ENCODE measurements at places on chromosomes 11 and 22. TPM values are rescaled to one million over a fixed set of nuclear protein-coding genes. Genes with fewer than 3 reads are reported as not detected.

GRCh38 chr22:27310966-27311697 is 490.4 kb downstream of the MN1 start:
- no peak overlapping the region for H3K4me3 ChIP-seq
- H3K27ac ChIP-seq: no peak overlapping the region
- H3K27me3 ChIP-seq: no peaks in the 10 kb centered on the region

DNA sequence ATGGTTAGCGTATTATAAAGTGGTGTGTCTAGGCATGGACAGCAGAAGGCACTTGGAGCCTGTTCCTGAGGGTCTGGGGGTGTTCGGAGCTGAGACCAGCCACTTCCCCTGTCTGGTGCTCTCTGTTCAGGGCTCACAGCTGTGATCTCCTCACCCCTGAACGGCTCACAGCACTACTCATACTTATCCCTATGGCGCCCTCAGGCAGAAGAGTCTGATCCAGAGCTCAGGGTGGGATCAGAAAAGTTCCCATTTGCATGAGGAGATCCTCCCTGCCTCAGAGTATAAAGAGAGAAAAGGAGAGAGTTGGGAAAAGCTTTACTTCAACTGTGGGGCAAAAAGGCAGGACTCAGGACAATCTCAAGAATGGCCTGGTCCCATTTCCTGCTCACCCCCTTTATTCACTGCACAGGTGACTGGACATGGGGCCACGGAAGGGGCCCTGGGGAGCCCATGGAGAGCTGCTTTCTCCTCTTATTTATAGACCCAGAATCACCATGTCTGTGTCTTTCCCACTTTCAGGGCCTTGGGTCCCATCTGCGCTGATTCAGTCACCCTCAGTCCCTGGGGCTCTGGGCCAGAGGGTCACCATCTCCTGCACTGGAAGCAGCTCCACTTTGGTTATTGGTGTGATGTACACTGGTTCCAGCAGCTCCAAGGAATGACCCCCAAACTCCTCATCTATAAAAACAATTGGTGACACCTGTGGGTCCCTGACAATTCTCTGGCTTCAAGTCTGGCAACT is 97.0 kb upstream of the TOP3B start:
- no peak overlapping the region for H3K4me3 ChIP-seq
- DNase-seq: no peak
- H3K27ac ChIP-seq: no peak overlapping the region
- no peaks in the 10 kb centered on the region for H3K4me1 ChIP-seq
- peaks cover 4% of the 10 kb centered on the region for H3K27me3 ChIP-seq
- no peaks in the 10 kb centered on the region for H3K36me3 ChIP-seq

DNA sequence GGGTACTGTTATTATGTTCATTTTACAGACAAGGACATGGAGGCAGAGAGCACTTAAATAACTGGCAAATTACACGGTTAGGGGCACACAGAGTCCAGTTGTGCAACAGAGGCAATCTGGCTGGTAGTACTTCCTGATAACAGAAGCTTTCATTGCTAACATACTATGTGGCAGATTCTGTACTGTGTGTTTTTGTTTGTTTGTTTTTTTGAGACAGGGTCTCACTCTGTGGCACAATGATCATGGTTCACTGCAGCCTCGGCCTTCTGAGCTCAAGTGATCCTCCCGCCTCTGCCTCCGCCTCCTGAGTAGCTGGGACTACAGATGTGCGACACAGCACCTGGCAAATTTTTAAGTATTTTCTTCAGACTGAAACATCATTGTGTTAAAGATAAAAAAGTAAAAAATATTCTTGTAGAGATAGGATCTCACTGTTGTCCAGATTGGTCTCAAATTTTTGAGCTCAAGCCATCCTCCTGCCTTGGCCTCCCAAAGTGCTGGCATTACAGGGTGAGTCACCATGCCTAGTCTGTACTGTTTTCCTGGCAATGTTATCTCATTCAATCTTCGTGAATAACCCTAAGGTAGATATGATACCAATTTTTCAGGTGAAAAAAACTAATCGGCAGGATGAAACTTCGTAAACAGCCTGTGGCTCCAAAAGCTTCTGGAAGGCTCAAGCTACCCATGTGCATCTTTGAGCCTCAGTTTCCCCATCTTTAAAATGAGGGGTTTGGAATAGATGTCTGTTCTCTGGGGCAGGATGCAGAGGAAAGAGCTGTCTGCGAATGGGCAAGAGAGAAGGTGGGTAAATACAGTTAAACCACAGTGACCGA is 921 bp upstream of the NUCB2 start:
- DNase-seq: no peak
- no peaks in the 10 kb centered on the region for H3K36me3 ChIP-seq
- peak overlapping the region; percentile 98 for H3K27ac ChIP-seq
- H3K4me3 ChIP-seq: peak overlapping the region; percentile 94
- no peaks in the 10 kb centered on the region for H3K27me3 ChIP-seq

Gene MPEG1
- total RNA-seq: 65.4 TPM

DNA sequence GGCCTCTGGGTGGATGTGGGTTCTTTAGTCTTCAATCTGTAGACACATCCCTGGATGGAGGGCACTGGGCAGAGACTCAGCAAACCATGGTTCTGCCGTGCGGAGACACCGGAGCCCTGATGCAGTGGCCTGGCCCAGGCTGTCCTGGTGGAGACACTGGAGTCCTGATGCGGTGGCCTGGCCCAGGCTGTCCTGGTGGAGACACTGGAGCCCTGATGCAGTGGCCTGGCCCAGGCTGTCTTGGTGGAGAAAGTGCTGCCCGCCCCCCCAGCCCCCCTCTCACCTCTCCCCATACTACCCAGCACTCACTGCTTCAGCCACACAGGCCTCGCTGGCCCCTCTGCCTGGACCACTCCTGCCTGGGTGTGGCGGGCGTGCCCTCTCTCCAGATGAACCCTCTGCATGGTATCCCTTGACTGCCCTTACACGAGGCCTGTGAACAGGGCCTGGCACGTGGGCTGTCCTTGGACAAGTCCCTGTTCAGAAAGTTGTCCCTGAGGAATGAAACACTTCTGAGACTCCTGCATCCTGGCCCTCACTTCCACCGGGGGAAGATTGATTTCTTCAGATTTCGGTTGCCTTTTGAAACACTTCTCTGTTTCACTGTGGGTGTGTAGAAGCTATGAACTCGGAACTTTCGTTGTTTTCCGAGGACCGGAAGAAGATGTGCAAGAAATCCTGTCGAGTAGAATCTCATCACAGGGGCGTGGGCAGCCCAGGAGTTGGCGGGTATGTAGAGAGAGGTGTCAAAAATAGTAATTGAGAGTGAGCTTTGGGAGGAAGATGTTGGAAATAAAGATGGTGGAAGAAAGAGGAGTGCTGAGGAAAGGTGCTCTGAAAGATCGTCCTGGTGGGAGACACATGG is 26.2 kb downstream of the IGHMBP2 start:
- no peak overlapping the region for H3K4me3 ChIP-seq
- no peaks in the 10 kb centered on the region for H3K27me3 ChIP-seq
- DNase-seq: no peak
- H3K27ac ChIP-seq: no peak overlapping the region
- no peaks in the 10 kb centered on the region for H3K36me3 ChIP-seq

GRCh38 chr11:134404575-134405341 is 7.3 kb downstream of the B3GAT1 start:
- H3K4me1 ChIP-seq: no peaks in the 10 kb centered on the region
- H3K27me3 ChIP-seq: peaks cover 5% of the 10 kb centered on the region
- H3K4me3 ChIP-seq: no peak overlapping the region
- H3K27ac ChIP-seq: no peak overlapping the region
- no peaks in the 10 kb centered on the region for H3K36me3 ChIP-seq
- DNase-seq: no peak

GRCh38 chr22:24878969-24879368 is 67.5 kb downstream of the LHFPL7 start:
- no peaks in the 10 kb centered on the region for H3K4me1 ChIP-seq
- no peaks in the 10 kb centered on the region for H3K36me3 ChIP-seq
- H3K27me3 ChIP-seq: no peaks in the 10 kb centered on the region
- H3K27ac ChIP-seq: no peak overlapping the region
- no peak overlapping the region for H3K4me3 ChIP-seq
- DNase-seq: no peak

Gene GTSE1
- 0.29 TPM for total RNA-seq

GRCh38 chr11:69436041-69436982 is 45.2 kb upstream of the LINC01488 start:
- no peaks in the 10 kb centered on the region for H3K27me3 ChIP-seq
- no peaks in the 10 kb centered on the region for H3K4me1 ChIP-seq
- no peak overlapping the region for H3K4me3 ChIP-seq
- H3K36me3 ChIP-seq: no peaks in the 10 kb centered on the region
- DNase-seq: no peak

- H3K4me3 ChIP-seq: no peak overlapping the region
- H3K4me1 ChIP-seq: no peaks in the 10 kb centered on the region
- no peaks in the 10 kb centered on the region for H3K36me3 ChIP-seq
- DNase-seq: no peak
- H3K27me3 ChIP-seq: no peaks in the 10 kb centered on the region
Observed at GRCh38 chr11:59773083-59773440, 17.9 kb downstream of the STX3 start.

GRCh38 chr22:44505796-44506354 is 7.8 kb upstream of the RTL6 start:
- no peaks in the 10 kb centered on the region for H3K27me3 ChIP-seq
- no peaks in the 10 kb centered on the region for H3K36me3 ChIP-seq
- H3K4me3 ChIP-seq: no peak overlapping the region
- DNase-seq: no peak
- H3K4me1 ChIP-seq: no peaks in the 10 kb centered on the region

- DNase-seq: no peak
- H3K4me3 ChIP-seq: no peak overlapping the region
- peak overlapping the region; percentile 87 for H3K27ac ChIP-seq
- H3K27me3 ChIP-seq: no peaks in the 10 kb centered on the region
- no peaks in the 10 kb centered on the region for H3K4me1 ChIP-seq
- no peaks in the 10 kb centered on the region for H3K36me3 ChIP-seq
Observed at GRCh38 chr11:48106166-48106565, 110.4 kb upstream of the OR4B1 start.

Gene DEUP1
- total RNA-seq: not detected

Gene RAB36
- 4.8 TPM for total RNA-seq

- no peak overlapping the region for H3K4me3 ChIP-seq
- H3K4me1 ChIP-seq: peaks cover 4% of the 10 kb centered on the region
- H3K36me3 ChIP-seq: no peaks in the 10 kb centered on the region
- H3K27me3 ChIP-seq: no peaks in the 10 kb centered on the region
- no peak for DNase-seq
Observed at GRCh38 chr11:96114178-96115064, 190.5 kb upstream of the MTMR2 start.

Gene POTEH
- total RNA-seq: not detected

DNA sequence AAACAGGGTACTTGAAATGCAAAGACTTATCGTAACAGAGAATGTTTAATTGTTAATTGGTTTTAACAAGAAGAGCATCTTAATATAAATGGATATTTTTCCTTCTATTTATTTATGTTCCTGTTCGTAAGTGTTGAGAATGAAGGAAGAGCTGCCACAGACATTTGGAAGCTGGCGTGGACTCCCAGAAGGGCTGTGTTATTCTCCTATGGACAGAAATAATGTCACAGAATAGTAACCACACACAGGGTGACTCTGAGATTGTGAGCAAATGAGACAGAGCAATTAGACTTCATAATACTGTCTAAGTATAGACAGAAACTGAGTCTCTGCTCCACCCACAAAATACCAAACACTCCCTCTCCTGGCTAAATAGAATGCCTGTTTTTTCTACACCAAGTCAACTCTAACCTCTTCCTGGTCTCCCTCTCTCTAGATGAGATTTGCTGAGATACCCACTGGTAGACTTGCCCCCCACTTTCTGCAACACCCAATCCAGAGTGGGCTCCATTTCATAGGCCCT is 6.1 kb downstream of the APOL3 start:
- no peaks in the 10 kb centered on the region for H3K36me3 ChIP-seq
- DNase-seq: no peak
- no peak overlapping the region for H3K4me3 ChIP-seq
- H3K27me3 ChIP-seq: no peaks in the 10 kb centered on the region

Gene OR10A2
- total RNA-seq: not detected

DNA sequence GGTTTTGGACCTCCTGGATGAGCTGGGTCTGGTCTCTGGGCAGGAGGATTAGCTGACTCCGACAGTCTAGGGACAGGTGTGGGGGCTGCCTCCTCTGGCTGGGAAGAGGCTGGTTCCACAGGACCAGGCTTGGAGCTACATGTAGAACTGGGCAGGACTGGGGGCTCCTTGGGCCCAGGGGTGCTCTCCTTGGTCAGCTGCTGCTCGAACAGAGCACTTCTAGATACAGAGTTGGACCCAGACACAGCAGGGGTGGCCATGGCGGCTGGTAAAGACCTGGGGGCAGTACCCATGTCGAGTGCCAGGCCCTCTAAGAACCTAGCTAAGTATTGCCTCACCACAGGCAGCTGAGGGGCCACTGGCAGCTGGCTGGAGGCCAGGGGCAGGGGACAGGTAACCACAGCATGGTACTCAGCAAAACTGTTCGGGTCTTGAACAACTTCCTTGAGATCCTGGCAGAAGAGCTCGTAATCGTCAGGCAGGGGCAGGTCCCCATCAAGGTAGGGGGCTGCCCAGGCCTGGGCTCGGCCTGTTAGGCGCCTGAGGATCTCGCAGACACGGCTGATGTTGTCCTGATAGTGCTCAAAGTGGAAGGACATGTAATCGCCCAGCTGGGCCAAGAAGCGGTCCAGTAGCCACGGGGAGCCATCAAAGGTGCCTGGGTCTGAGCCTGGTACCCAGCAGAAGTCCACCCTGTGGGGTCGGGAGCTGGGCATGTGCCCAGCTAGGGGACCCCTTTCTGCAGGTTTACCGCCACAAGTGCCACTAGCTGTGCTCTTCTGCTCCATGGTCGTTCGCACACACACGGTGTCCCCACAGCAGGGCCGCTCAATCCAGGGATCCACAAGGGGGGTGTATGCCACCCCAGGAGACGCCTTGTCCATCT is 3.1 kb downstream of the GNB1L start:
- H3K27me3 ChIP-seq: no peaks in the 10 kb centered on the region
- H3K36me3 ChIP-seq: no peaks in the 10 kb centered on the region
- peaks cover 45% of the 10 kb centered on the region for H3K4me1 ChIP-seq
- no peak overlapping the region for H3K4me3 ChIP-seq

- H3K4me3 ChIP-seq: no peak overlapping the region
- H3K27ac ChIP-seq: no peak overlapping the region
- no peaks in the 10 kb centered on the region for H3K36me3 ChIP-seq
- H3K4me1 ChIP-seq: no peaks in the 10 kb centered on the region
- DNase-seq: no peak
Observed at GRCh38 chr11:17695454-17696441, 23.6 kb upstream of the MYOD1 start.

DNA sequence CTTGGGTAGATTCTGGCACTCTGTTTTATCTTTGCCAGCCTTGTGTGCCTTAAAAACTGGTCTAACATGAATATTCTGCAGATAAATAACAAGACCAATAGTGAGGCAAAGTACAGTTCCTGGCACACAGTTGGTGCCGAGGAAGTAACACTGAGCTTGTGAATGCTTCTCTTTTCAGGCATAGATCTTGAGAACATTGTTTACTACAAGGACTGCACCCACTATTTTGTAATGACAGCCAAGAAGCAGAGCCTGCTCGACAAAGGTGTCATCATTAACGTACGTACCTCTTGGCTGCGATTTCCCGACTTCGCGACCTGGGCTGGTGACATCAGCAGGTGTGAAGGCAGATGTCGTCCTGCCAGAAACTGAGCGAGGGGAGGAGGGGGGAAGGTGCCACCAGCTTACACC is 105.7 kb downstream of the MICAL2 start:
- no peaks in the 10 kb centered on the region for H3K4me1 ChIP-seq
- H3K36me3 ChIP-seq: no peaks in the 10 kb centered on the region
- peak; percentile 72 for DNase-seq
- no peak overlapping the region for H3K4me3 ChIP-seq

GRCh38 chr11:66868726-66869566 is 12.1 kb downstream of the LRFN4 start:
- no peaks in the 10 kb centered on the region for H3K36me3 ChIP-seq

- H3K36me3 ChIP-seq: no peaks in the 10 kb centered on the region
- no peak overlapping the region for H3K27ac ChIP-seq
- no peaks in the 10 kb centered on the region for H3K4me1 ChIP-seq
- H3K27me3 ChIP-seq: no peaks in the 10 kb centered on the region
- no peak for DNase-seq
Observed at GRCh38 chr11:1152316-1153104, 5.2 kb upstream of the MUC5AC start.
